Stimulated activated CD4-positive, alpha-beta T cell treated with anti-CD3 and anti-CD28 coated beads, Interleukin-4, amount 100 ng/mL, for 1 hour (primary cell): ENCODE measurements at places on chromosomes 1 and 21.

- DNase-seq = no peak
These were observed 4.7 kb downstream of the TFF3 start for GRCh38 chr21:42310411-42311001.

- no peak for DNase-seq
These were observed 125.9 kb upstream of the VAMP3 start for GRCh38 chr1:7644961-7645750.

- DNase-seq = no peak
These were observed 42.9 kb downstream of the SEC22B start for GRCh38 chr1:120133228-120133927.

DNA sequence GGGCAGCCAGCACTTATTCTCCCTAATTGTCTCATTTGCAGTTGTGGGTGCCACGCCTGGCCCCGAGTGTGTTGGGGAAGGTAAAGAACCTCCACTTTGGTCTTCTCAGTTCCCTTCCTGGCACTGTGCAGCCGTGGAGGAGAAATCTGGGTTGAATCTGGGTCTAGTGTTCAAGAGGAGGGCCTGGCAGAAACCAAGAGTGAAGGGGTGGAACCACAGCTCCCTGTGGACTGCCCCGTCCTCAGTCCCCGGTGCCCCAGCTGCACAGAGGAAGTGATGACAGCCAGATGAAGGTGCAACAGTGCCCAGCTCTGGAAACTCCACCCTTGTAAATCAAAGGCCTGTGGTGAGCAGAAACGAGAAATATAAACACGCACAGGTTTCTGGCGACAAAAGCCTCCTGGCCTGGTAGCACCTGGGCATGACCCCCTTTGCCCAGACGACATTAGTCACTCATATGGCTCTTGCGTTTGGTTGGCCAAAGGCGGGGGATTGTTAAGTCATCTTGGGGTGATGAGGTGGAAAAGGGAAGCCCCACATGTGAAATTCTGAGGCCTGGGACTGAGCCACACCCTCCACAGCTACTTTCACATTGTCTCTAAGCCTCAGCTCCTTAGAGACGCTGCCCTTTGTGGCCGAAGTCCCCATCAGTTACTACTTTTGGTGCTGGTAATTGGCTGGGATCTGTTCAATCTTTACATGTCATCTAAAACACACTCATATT is 4.2 kb upstream of the ECE1 start:
- peak; percentile 79 for DNase-seq

DNA sequence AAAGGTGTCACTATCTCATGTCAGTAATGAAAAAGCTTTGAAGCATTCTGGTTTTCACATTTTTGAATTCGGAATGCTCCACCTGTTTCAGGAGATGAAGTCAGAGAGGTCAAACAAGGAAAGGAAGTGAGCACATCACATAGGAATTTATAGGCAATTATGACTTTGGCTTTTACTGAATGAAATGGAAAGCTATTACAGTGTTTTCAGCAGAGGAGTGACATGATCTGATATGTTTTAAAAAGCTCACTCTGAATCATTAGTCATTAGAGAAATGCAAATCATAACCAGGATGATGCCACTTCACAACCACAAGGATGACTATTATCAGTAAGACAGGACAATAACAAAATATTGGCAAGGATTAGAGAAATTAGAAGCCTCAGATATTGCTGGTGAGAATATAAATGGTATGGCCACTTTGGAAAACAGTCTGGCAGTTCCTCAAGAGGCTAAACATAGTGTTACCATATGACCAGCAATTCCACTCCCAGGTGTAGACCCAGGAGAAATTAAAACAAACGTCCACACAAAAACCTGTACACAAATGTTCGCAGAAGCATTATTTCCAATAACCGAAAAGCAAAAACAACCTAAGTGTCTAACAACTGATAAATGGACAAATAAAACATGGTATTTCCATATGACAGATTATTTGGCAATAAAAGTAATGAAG is 7.5 kb downstream of the TAF1A start:
- no peak for DNase-seq

DNA sequence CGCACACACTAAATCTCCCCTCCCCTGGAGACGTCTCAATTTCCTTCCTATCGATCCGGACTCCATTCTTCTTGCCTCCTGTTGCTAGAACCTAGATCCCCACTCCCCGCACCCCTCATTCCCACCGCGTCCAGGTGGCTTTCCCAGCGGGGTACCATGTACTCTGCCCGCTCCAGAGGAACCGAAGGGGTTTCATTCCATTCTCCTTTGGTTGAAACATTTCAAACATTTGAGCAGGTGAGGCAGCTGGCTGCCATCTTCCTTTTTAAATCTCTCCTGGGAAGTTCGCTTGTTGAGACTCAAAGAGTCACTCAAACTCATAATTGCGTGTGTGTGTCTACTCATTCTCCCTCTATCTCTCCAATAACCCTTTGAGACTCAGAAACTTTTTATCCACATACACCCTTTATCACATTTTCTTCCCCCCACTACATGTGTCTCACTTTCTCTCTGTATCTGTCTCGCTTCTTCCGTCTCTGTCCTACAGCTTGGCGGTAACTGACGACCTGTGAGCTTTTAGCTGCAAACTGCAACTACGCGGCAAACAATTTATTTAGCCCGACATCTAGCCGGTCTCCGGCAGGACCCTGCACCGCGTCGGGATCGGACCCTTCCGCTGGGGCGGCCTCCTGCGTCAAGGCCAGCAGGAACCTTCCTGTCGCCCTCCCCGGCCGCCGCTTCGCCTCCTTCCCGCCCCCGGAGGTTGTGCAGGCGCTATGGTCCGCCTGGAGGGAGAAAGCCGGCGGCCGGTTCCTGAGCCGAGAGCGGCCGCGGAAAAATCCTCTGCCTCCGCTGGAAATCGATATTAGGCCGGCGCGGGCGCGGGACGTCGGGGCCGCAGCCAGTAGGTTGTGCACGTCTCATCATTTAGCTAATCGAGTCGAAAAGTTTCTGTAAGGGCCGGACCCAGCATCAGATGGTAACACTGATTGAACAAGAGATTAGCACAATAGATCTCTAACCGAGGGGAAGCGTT is 3.0 kb upstream of the FOXD3 start:
- no peak for DNase-seq

DNA sequence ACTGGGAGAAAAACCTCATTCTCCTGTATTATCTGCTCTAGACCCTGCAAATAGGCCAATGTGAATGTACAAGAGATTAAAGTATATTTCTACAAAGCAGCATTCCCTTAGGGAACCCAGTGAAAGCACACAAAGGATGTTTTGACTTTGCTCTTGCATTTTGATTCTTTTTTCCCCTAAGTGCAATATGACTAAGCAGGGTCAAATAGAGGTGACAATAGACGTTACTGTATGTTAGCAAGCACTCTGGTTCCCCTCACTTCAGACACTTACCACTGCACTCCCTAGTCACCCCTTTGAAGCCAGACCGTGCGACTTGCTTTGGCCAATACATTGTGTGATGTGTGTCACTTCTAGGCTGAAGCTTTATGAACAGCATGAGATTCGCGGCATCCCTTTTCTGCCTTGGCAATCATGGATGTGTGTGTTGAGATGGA is 209.7 kb downstream of the RHOU start:
- no peak for DNase-seq

DNA sequence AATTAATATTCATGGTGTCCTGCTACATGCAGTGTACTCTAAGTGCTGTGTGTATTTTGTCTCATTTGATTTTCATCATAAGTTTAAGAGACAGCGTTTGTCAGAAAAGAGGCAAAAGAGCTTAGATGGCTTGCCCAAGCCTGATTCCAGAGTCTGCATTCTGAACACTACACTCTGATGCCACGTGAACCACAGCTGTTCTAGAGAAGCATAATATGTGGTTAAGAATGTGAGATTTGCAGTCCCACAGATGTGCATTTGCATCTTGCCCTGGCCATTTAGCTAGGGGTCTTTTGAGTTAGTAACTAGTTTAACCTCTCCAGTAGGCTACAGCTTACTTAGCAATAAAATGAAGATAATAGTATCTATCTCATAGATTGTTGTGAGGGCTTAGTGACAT is 9.2 kb upstream of the GADD45A start:
- no peak for DNase-seq

- no peak for DNase-seq
These were observed 332.6 kb downstream of the NPHP4 start for GRCh38 chr1:5659606-5660005.

- DNase-seq = no peak
These were observed 57.4 kb downstream of the SLC66A1 start for GRCh38 chr1:19369396-19370090.

DNA sequence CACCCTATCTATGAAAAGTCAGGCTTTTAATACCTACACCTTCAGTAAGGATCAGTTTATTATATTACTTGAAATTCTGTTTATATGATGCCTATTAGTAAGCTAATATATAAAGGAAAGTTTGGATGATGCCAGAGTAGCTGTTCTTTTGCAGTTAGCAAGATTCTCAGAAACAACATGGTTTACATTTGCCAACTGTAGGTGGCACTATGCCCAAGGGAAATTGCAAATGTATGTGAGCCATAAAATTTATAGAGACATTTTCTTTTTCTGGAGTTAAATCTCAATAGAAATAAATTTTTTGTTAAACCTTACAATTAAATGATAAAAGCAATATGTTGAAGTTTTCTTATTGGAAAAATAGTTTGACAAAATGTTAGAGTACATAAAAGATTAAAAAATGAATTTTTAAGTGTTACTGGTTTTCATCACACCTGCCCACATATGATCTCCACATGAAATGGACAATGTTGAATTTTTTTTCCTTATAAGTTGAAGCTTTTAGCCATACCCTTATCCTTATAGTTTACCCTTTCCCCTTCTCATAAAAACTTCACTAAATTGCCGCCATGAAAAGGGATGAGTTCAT is 32.1 kb upstream of the EPHX4 start:
- peak; percentile 12 for DNase-seq

DNA sequence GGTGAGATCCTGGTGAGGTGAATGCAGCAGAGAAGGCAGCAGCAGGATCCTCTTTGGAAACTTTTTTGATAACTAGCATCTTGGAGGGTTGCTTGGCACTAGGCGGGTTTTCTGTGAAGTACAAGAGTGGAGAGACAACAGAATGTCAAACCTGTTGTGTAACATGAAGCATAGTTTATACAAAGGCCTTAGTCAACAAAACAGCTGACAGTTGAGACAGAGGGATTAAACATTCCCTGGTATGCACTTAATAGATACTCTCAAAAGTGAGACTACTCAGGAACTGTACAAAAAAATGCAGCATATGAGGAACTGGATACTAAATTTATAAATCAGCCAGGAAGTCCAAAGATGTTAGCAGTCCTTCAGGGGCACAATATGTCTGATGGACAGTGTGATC is 16.4 kb upstream of the CCDC17 start:
- DNase-seq = no peak

DNA sequence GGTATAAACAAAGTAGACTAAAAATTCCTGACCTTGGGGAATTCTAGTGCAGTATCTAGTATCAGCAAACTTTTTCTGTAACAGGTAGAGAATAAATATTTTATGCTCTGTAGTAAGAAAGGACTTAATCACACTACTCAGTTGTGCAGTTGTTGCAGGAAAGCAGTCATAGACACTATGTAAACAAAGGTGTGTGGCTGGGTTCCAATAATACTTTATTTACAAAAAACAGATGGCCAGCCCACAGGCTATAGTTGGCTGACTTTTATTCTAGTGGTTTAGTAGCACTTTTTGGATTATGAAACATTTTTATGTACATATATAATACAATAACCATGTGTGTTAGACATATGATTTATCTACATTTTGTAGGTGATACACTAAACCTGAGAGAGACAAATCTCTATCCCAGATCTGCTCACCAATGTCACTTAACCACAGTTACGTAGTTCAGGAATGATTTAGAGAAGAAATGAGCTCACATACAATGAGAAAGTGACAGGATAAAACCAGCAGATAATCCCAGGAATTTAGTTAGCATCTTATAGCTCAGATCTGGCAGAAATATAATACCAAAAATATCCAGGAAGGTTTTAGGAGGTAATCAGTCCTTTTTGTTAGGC is 56.1 kb downstream of the MIER1 start:
- DNase-seq = no peak

GRCh38 chr1:82818586-82818985 is 1017.9 kb downstream of the ADGRL2 start:
- DNase-seq = no peak

- no peak for DNase-seq
These were observed 1.0 kb upstream of the AK4 start for GRCh38 chr1:65146908-65147423.

- DNase-seq = no peak
These were observed 8.5 kb upstream of the DMBX1 start for GRCh38 chr1:46480959-46481646.

DNA sequence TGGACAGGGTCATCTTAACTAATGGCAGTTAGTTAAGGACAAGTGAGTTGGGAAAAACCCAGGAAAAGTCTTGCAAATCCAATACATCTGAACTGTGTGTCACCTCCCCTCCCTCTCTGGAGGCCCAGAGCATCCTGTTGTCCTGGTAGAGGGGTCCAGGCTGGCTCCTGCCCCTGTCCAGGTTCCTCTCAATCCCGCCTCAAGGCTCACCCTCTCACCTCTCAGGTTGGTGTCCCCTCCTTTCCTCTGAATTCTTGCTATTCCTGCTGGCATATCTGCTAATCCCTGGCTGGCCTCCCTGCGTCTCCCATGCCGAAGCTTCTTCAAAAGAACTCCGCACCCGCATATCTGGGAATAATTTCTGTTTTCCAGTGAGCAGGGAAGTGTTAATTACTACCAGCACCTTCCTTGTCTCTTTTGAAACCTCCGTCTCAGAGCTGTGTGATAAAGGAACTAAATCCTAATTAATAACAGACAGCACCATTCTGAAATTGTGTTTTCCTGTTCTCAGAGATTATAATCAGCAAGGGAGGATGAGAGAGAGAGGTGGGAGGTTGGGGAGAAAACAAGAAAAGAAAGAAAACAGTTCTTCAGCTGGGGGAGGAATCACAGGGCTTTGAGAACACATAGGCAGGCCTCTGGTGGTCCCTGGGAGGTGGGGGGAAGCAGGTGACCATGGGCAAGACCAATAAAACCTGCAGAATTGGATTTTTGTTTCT is 568.0 kb downstream of the PTPRU start:
- DNase-seq = no peak

GRCh38 chr1:173294843-173295242 is 87.7 kb upstream of the TNFSF4 start:
- no peak for DNase-seq

DNA sequence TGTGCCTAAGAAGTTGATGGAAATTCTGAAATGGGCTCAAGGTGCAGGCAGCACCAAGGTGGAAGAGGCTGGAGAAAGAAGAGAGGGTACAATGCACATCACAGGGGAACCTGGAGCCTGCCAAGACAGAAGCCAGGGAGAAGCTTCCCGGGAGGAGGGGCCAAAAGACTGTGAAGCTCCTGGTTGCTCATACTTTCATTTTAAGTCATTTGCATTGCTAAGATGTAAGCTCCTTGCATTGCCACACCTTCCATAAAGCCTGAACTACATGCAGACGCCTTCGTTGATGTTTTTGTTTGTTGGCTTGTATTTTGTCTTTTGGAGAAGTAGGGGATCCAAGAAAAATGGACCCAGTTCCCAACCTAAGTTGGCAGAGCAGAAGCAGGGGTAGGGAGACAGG is 69.0 kb downstream of the HMGB4 start:
- DNase-seq = no peak

GRCh38 chr1:207313131-207313530 is 8.3 kb upstream of the CD55 start:
- DNase-seq = no peak

GRCh38 chr1:78645723-78646122 is 3.9 kb upstream of the IFI44 start:
- DNase-seq = no peak
